Astrocyte (in vitro differentiated cells and primary cell): ENCODE measurements at places on chromosomes 11 and 22.

- DNase-seq, result no peak
These were observed 37.2 kb downstream of the BMAL1 start for GRCh38 chr11:13314676-13315394.

GRCh38 chr11:62732830-62733229, 4.5 kb downstream of the TTC9C start:
- DNase-seq, result no peak

GRCh38 chr22:17997456-17997855, 26.9 kb downstream of the MICAL3 start:
- no peak for DNase-seq

- DNase-seq, result peak; percentile 84
These were observed 236.3 kb downstream of the CADM1 start for GRCh38 chr11:115267871-115268270.
